Kidney tubule cell (primary cell): ENCODE measurements at places on chromosomes 4 and X.

DNA sequence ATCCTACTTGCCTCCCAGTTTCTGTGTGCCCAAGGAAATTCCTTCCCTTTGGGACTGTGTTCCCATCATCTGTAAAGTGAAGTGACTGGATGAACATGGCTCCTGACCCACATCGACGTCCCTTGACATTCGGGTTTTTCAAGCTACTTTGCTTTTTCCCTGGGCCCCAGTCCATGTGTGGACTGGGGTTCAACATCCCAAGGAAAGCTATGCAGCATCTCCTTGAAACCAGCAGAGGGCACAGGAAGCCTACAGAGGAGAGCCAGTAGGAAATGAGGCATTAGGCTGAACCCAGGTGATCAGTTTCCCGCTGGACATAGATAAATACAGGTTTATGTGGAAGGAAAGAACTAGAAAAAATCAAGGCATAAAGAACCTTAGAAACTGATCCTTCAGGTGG is 145.1 kb upstream of the ARHGEF9 start:
- DNase-seq: peak; percentile 17

DNA sequence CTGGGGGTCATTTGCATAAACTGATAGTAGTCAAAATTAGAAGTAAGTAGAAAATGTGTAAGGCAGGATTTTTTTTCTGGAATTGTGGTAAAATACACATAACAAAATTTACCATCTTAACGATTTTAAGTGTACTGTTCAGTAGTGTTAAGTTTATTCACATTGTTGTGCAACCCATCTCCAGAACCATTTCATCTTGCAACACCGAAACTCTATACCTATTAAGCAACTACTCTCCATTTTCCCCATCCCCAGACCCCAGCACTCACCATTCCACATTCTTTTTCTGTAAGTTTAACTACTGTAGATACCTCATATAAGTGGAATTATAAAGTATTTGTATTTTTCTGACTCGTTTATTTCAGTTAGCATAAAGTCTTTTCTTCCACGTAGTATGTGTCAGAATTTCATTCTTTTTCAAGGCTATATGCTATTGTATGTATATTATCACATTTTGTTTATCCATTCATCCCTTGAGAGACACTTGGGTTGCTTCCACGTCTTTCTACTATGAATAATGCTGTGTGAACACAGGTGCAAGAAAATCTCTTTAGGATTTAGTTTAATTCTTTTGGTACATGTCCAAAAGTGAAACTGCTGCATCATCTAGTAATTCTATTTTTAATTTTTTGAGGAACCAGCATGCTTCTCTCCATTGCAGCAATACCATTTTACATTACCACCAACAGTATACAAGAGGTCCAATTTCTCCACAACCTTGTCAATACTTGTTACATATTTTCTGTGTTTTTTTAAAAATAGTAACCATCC is 39.1 kb upstream of the NSUN7 start:
- DNase-seq: no peak

GRCh38 chr4:169620880-169621248 is 486 bp downstream of the CLCN3 start:
- peak; percentile 32 for DNase-seq

- DNase-seq: no peak
Measured at GRCh38 chrX:149760965-149761364, 12.9 kb upstream of the HSFX1 start.

- peak; percentile 60 for DNase-seq
Measured at GRCh38 chr4:47145630-47146029, 114.3 kb downstream of the GABRB1 start.

- DNase-seq: peak; percentile 23
Measured at GRCh38 chr4:1871471-1872021, 353 bp downstream of the NSD2 start.

DNA sequence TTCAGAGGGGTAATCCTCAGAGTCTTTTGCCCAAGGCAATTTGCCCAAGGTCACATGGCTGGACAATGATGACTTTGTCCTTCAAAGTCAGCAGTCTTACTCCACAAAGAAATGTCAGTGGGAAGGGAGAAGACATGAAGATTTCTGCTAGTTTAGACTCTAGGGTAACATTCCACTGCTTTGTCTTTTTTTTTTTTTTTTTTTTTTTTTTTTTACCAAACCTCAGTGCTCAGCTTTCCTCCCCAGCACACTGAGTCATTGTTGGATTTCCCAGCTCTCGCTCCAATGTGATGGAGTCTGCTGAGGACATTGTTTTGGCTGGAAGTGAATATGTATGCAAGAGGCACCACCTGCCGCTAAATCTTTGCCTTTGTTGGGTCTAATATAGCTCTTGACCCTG is 7.2 kb upstream of the C1QTNF7 start:
- peak; percentile 28 for DNase-seq

DNA sequence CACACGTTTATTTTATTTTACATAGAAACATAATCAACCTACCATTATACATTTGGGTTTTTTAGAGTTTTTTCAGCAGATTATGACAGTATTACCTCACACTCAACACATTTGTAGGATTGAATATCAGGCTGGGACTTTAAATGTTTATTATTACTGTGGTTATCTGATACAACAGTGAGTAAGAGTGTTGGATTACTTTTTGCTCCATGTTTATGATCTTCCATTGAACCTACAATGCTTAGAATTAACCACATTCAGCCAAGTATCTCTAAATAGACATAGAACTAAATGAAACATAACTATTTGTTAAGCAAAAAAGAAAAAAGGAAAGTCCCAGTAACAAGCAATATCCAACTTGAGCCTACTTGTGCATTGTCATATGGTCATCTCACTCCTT is 607.4 kb upstream of the PITX2 start:
- DNase-seq: no peak
